Stimulated activated CD4-positive, alpha-beta T cell treated with anti-CD3 and anti-CD28 coated beads, Interleukin-2, amount 100 ng/mL, for 24 hours (primary cell): ENCODE measurements at places on chromosomes 13 and 19.

- no peak for DNase-seq
These were observed 8.0 kb upstream of the GPR183 start for GRCh38 chr13:99315186-99315585.

GRCh38 chr19:18894254-18895037, 1.5 kb downstream of the CERS1 start:
- DNase-seq: no peak

- DNase-seq: no peak
These were observed 214.0 kb upstream of the HTR2A start for GRCh38 chr13:47110833-47111240.

DNA sequence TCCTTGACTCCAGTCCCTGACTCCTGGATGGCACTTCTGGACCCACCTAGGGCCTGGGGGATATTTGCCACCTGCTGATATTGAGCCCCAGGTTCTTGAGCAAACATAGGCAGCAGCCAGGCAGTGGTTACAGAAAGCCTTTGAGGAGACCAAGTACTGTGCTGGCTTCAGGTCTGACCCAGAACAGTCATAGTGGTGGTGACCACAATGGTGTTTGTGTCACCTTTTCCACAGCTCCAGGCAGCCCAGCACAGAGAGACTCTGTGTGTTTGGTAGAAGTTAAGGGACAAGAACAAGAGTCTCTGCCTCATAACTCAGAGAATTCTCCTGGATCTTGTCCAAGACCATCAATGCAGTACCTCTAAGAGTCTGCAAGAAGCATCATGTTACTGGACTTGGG, 14.6 kb upstream of the CLC start:
- DNase-seq: no peak

DNA sequence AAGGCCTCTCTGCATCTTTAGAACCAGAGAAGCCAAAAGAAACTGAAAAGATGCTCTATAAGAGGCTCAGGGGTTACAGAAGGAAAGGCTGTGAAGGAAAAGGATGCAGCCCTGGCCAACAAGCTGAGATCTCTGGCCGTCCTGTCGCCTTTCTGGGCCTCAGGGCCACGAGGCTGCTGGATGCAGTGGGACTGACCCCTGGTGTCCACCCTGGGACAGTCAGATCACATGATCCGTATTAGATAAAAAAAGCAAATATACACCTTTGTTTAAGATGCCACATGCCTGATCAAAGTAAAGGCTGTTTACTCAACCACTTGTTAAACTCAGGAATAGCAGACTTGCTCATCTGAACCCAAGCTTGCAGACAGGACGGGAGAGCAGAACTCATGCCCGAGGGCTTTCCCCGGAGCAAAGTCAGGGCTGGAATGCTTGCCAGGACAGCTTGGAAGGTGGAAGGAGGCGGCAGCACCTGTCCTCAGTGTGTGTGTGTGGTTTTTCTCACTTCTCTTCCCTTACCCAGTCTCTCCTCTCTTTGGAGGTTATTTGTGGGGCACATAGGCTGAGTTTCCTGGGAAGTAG, 206.5 kb upstream of the TSHZ3 start:
- no peak for DNase-seq

DNA sequence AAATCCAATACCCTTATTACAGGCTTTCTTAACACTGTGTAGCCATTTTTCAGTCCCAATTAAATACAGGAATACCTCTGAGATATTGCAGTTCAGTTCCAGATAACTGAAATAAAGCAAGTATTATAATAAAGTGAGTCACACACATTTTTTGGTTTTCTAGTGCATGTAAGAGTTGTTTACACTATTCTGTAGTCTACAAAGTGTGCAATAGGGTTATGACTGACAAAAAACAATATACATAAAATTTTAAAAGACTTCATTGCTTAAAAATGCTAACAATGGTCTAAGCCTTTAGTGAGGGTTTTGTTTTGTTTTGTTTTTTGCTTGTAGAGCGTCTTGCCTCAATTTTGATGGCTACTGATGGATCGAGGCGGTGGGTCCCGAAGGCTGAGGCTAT, 434.4 kb upstream of the NBEA start:
- DNase-seq: no peak
